ENCODE measurements at places on chromosomes 3 and 15.

- DNase-seq: peak; percentile 71
Measured at GRCh38 chr3:195508185-195508584, 34.9 kb downstream of the PPP1R2 start.

DNA sequence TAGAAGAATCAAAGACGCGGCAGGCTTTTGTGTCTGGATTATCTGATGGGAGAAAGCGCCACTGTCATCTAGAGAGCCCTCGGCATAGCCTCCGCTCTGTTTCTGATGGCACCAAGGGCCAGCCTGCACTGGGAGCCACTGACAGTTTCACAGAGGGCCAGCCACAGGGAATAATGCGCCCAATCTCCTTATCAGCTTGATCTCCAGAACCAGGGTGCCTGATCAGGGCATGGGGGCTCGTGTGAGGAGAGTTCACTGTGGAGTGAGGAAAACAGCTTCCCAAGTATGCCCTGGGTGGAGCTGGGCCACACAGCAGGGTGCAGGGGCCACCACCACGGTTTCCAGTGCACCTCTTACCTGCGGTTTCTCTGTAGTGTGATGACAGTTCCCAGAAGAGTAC is 29.8 kb upstream of the CLK3 start:
- no peak for DNase-seq

- no peak for DNase-seq
Measured at GRCh38 chr3:36309092-36309491, 71.2 kb upstream of the STAC start.

DNA sequence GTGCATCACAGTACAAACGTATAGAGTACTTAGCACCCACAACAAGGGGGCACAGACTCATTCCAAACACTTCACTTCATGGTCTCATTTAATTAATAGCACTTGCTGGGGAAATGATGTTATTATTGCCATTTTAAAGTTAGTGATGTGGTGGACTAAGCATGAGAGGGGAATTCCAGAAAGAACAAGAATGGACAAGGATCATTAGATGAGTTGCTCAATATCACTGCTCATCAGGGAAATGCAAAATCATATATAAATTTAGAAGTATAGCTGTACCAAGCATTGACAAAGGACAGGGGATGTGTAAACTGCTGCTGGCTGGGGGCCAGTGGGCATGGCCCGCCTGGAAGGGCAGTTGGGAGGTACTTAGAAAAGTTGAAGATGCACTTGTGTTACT is 14.6 kb downstream of the PRR20G start:
- DNase-seq: peak; percentile 23

DNA sequence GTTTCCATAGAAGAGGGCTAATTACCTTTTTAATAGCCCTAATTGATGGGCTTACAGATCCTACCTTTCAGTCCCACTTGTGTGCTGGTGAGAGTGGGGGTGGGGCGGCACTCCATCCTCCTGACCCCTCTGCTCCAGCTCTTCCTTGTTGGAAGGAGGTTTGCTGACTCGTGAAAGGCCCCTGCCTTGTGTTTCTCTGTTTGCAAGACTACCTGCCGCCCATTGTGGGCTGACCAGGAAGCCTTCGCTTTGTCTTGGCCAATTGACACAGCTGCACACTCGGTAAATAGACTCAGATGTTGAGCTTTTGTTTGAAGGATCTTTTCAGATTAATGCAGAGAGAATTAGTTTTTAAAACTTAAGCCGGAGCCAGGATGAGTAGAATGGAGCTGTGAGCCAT is 197.3 kb upstream of the HES1 start:
- no peak for DNase-seq

DNA sequence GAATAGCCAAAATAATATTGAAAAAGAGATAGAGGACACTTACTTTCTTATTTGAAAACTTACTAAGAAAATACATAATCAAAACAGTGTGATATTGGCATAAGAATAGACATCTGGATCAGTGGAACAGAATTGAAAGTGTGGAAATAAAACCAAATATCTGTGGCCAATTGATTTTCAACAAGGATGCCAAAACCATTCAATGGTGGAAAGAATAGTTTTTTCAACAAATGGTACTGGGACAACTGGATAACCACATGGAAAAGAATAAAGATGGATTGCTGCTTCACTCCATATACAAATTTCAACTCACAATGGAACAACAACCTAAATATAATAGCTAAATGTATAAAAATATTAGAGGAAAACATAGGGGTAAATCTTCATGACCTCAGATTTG is 152.5 kb upstream of the GPR149 start:
- DNase-seq: no peak

DNA sequence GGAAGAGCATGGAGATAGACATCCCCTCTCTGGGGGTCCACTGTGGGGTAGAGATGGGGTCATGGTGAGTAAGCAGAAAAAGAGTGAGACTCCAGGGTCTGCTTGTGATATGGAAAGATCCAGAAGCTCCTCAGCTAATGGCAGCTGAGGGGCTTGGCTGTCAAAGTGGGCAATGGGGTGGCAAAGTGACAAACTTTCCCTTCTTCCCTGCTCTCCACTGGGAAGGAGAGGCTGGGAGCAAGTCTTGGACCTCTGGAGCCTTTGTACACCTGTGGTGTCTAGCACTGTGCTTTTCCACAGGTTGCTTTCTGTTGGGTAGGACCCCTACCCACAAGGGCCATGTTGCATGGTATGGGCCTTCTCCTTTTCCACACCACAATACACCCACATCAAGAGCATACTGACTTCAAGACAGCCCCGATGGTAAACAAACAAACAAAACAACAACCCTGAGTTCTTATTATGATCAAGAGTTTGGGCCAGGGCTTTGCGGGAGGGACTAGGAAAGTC is 3.5 kb downstream of the ITGA11 start:
- no peak for DNase-seq
